ENCODE measurements at places on chromosomes 4 and X.
A peak's percentile ranks its signal among the peaks of the same experiment; 100 is the strongest.

- DNase-seq = no peak
Measured at GRCh38 chr4:26367811-26368210, 47.0 kb downstream of the RBPJ start.

DNA sequence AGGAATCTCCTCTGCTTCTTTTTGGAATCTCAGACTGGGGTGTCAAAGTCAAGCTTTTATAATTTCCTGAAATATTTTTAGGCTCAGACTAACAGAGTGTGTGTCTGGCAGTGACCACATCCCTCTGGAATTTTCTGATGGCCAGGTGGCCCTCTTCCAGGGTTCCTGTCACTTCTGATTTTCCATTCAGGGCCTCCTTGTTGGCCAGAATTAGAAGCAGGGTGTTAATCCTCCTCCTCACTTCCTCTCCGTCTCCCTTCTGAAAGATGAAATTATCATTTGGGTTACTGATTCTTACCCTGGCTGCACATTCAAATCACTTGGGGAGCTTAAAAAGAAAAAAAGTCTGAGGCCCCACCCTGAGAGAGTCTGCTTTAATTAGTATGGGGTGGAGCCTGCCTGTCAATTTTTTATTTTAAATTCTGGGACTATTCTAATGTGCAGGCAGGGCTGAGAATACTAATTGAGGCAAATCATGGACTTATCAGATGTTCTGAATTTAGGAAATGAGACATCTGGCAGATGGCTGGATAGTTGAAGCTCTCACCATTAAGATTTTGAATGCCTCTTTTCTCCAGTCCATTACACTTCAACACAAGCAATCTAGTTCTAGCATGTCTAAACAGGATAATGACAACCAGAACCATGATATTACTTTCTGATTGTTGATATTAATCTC, 43.2 kb downstream of the HAND2 start:
- DNase-seq = no peak

DNA sequence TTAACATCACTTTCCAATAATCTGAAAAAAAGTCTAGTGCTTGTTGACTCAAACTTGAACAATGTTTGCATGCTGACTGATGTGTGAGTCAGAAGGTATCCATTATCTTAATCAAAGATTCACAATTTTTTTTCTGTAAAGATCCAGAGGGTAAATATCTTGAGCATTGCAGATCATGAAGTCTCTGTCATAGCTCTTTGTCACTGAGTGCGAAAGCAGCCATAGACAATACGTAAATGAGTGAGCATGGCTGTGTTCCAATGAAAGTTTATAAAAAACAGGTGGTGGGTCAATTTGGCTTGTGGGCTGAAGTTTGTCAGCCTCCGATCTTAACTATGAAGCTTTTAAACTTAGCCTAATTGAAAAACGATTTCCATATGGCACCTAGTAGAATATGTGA, 37.7 kb downstream of the NHS start:
- DNase-seq = no peak

DNA sequence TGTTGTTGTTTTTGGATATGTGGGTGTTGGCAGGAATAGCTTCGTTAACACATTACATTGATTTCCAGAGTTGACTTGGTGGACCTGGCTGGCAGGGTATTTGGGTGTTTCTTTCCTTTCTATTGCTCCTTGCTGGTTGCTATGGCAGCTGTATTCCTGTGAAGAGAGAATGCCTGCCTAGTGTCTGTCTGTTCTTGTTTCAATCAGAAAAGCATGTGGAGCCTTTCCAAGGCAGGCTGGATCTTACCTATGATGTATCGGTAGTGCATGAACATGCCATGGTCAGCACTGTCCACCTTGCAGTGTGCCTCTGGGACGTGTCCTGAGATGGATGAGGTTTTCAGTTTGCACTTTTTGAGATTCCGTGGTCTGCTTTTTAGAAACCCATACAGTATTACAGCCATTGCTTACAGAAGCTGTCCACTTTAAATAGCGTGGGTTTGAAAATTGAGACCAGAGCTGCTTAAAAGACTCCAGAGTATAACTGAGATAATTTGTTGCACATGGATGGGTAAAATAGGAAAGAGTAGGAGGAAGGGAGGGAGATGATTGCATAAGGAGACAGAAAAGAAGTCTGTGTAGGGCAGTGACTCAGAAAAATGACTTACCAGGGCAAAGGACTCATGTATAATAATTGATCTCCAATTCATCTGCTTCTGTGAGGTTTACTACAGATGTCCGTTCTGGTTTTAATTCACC, 20.0 kb upstream of the AADAT start:
- no peak for DNase-seq

- DNase-seq = no peak
Measured at GRCh38 chr4:141339966-141340365, 119.3 kb downstream of the ZNF330 start.

GRCh38 chr4:165207016-165207430, 338 bp upstream of the KLHL2 start:
- no peak for DNase-seq

GRCh38 chr4:2689825-2690700, 66.1 kb downstream of the TNIP2 start:
- DNase-seq = no peak

GRCh38 chr4:168335621-168336020, 17.1 kb upstream of the DDX60 start:
- DNase-seq = no peak

DNA sequence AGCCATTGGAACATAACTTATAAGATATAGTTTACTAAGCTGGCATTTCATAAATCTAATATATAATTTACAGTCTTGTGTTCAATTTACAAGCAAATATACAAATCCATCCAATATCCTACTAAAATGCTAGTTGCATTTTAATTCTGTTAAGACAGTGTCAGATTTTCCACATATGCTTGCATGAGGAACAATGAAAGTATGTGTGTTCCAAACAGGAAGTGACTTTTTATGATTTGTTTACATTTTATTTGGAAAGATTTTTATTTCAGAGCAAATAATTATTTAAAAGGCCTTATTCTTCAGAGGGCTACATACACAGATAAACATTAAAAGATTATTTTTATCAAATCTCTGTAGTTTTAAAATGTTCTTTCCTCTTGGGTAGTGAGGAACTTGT, 130.1 kb downstream of the KLHL34 start:
- no peak for DNase-seq

DNA sequence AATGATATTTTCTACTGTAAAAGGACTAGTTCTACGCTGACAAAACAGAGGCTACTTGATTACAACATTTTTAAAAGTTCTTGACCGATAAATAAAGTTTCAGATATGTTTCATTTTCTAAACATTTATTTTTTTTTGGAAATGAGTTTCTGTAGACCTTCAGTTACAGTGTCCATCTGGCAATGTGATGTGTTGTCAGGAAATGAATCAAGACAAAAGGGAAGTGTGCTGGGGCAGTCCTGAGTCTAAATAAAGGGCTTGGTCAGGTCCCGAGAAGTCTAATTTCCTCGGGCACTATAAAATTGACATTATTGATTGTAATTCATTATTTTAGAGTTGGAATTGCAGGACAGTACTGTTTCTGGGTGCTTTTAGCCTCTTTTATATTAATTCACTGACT, 57.0 kb upstream of the FTHL17 start:
- no peak for DNase-seq

GRCh38 chr4:113742643-113743042, 18.9 kb downstream of the CAMK2D start:
- DNase-seq = no peak

DNA sequence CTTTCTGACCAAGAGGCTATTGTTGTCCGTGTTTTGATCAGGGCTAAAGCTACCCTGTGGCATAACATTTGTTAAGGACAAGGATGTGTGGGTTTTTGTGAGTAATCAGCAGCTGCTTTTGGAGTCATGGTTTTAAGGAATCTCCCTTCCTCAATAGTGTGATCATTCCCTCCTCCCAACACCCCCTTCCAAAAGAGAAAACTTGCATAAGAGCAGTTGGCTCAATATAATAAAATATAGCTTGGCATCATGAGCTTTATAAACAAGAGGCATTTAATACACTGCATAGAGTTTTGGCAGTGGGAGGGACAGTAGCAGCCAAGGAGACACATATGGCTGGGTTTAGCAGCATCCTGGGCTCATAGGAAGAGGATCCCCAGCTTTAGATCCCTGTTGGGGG, 84.7 kb downstream of the NHS start:
- no peak for DNase-seq

- DNase-seq = no peak
Measured at GRCh38 chr4:98930311-98930865, 1.5 kb upstream of the EIF4E start.

- no peak for DNase-seq
Measured at GRCh38 chrX:48278958-48279357, 23.8 kb downstream of the SSX1 start.

DNA sequence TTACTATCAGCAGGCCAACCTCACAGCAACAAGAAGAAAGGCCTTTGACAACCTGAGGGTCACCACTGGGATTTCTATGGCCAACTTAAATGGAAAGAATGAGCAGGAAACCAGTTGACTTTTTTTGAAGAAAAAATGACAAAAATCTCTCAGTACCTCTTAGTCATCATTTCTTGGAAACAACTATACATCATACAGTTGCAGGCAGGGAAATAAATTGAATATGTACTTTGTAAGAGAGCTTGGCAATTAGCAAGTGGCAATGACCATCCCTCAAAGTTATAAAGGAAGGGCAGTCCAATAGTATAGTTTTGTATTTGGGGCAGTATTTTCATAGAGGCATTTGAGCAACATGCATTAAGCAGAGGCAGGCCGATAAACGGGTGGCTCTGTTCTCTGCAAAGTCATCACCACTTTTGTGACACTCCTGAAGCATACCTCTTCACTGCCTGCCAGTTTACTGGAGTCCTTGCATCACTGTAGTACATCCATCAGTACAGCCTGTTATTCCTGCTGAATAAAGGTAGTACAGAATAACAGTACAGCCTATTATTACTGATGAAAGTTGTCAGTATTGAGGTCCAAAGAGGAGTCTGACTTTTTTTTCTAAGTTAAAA, 83.3 kb upstream of the AMELX start:
- DNase-seq = no peak

DNA sequence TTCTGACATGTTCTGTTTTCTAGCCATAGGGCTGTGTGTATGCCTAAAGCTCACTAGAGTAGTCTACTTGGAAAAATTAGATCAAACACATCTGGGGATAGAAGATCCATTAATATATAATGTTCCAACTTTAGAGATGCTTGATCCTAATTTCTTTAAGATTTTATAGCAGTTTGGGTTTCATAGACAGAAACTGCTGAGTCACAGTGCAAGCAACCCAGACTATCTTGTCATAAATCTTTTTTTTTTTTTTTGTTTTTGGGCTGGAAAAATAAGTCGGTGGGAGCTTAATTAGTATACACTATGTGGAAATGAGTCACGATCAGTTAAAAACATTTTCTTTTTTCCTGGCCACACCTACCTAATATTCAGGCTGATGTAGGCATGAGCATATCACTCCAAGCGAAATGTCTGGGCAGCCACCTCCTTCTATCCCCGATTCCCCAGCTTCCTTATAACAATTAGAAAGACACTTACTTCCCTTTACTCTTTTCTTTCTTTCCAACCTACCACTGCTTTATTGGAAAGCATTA, 58.2 kb upstream of the CASK start:
- DNase-seq = no peak

DNA sequence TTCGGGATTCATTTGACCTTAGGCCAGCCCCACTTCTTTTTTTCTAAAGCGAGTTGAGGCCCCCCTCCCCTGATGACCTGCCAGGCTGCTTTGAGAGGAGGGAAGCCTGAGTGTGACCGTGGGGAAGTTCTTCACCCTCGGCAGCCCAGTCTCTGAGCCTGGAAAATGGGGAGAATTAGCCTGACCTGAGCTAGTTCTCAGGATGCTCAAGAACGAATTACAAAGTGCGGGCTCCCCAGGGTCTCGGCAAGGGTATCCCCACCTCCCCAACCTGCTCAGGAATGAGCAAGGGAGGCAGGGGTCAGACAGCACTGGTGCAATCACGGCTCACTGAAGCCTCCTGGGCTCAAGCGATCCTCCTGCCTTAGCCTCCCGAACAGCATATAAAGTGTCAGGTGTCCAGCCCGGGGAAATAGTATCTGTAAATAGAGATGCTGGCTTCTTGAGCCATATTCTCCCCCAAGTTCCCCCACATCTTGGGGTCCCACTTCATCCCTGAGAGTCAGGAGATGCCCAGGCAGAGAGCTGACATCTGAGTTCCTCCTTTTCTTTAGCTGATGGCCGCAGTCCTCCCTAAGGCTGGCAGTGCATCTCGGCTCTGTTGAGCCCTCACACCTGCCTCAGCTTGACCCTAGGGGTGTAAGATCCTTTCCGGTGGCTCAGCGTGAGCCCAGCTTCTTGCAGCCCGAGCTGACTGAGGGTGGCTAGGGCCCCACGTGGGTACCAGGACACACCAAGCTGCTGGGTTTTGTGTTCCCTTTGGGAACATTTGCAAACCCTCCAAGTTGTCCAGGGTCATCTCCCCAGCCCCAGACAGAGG, 1.6 kb downstream of the DUSP9 start:
- no peak for DNase-seq

DNA sequence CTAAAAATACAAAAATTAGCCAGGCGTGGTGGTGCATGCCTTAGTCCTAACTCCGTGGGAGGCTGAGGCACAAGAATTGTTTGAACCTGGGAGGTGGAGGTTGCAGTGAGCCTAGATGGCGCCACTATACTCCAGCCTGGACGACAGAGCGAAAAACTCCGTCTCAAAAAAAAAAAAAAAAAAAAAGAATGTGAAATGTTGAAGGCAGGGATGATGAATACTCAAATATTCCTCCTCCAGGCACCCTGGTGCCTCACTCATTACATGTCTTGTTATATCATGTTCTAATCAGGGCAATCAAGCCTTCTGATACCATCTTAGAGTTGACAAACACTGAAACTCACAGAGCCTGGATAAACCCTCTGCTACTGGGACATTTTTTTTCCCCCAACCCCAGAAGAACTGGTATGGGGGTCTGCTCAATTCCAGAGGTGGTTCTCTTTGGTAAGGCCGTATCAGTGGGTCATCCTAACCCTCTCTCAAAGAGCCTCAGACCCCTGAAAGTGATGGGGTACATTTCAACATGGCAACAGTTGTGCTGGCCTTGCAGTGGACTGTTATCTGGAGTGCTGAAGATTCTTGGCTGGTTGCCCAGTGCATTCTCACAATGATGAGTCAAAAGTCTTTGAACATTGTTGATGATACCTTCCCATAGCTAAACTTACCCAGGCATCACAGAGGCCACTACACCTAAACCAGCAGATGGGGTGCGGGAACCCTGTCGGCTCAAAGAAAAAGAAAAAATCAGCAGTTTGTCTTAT, 2.4 kb upstream of the SH3KBP1 start:
- peak; percentile 25 for DNase-seq

DNA sequence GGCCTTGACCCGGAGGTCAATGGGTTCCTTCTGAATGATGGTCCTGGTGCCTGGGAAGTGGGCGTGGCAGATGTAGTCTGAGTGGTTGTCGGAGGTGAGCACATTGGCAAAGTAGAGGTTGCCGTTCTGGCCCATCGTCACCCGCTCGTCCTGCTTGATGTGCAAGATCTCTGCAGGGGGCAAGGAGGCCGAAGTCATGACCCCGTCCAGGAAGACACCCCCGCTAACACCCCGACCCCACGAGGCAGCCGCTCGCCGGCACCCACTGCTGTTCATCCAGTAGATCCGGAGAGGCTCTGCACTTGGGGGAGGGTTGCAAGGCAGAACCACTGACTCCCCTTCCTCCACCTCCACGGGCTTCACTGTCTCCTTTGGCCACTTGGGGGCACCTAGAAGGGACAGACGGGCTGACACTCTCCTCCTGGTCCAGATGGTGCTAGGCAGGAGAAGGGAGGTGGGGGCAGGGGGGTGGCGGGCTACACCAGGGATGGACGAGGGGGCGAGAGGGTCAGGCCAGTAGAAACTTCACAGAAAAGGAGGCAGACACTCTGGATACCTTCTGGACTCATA, 15.1 kb downstream of the L1CAM start:
- DNase-seq = no peak

Data from activated T-helper 1 cell treated with Interleukin-2 at 50 U/mL for 16 hours (primary cell).